ENCODE measurements at places on chromosomes 1 and 21.

DNA sequence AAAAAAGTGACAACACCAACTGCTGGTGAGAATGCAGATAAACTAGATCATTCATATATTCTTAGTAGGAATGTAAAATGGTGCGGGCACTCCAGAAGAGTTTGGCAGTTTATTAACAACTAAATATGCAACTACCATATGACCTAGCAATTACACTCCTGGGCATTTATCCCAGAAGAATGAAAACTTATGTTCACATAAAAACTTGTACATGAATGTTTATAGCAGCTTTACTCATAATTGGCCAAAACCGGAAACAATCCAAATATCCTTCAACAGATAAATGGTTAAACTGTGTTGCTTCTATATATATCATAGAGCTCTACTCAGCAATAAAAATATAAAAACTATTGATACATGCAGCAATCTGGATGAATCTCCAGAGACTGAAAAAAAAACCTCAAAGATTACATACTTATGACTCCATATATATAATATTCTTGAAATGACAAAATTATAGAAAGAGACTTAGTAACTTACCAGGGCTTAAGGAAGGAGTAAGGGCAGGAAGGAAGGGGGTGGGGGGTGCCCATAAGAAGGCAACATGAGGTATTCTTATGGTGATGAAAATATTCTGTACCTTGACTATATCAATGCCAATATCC is 99.9 kb downstream of the KCNH1 start:
- DNase-seq = no peak

- no peak for DNase-seq
These were observed 8.9 kb downstream of the RER1 start for GRCh38 chr1:2400576-2400909.

DNA sequence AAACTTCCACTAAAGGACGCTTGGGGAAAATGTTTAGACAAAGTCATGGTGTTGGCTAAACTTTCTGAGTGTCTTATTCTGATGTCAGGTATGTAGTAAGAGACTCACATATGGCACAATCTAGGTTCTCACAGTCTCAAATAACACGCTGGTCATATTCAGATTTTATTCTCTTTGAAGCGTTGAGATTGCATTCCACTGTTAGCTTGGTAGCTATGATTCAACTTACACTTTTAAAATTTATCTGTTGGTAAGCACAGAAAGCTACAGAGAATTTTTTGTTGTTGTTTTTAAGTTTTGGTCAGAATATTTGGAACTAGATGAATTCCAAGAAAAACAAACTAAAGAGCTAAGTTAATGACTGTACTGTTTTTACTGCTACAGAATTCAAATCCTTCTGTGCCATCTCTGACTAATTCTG is 126.7 kb downstream of the PRRX1 start:
- no peak for DNase-seq

- no peak for DNase-seq
These were observed 1.4 kb downstream of the EVA1C start for GRCh38 chr21:32413697-32414578.

DNA sequence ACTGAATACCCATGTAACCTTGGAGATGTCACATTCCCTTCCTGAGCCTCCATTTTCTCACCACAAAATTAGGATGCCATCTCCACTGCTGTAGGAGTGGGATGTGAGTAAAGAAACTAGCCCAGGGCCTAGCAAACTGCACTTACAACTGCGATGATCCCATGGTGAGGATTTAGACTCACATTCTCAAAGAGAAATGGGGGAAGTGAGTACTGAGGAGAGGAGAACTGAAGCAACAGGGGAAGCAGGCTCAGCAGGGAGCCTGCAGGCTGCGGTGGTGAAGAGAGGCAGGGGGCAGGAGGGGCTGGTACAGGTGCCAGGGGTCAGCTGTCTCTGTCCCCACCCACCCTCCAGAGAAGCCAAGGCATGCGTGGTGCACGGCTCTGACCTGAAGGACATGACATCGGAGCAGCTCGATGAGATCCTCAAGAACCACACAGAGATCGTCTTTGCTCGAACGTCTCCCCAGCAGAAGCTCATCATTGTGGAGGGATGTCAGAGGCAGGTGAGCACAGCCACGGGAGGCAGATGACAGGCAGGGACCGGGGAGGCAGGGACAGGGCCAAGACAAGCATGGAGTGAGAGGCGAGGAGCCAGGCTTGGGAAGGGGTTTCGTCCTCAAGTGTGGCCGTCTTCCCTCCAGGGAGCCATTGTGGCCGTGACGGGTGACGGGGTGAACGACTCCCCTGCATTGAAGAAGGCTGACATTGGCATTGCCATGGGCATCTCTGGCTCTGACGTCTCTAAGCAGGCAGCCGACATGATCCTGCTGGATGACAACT is 16.4 kb upstream of the ATP1A4 start:
- no peak for DNase-seq

GRCh38 chr1:230123280-230124185 is 56.5 kb downstream of the GALNT2 start:
- no peak for DNase-seq

- DNase-seq = no peak
These were observed 46.8 kb upstream of the TARDBP start for GRCh38 chr1:10965546-10966226.

DNA sequence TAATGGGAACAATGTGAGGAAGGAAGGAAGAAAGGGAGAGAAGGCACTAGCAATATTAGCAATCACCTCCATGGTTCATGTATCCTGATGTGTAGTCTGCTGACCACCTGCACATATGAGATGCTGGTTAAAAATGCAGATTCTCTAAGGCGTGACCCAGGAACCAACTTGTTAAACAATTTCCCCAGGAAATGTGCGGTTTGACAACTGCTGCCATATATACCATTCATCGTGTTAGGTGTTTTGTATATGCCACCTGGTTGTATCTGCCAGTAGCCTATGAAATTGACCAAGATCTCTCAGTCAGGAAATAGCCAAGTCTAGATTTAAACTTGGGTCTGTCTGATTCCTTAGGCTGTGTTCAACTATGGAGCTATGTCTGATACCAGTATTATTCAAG is 4.1 kb downstream of the SEMA4A start:
- DNase-seq = no peak

GRCh38 chr1:187474336-187474735 is 645.6 kb downstream of the PLA2G4A start:
- DNase-seq = no peak

DNA sequence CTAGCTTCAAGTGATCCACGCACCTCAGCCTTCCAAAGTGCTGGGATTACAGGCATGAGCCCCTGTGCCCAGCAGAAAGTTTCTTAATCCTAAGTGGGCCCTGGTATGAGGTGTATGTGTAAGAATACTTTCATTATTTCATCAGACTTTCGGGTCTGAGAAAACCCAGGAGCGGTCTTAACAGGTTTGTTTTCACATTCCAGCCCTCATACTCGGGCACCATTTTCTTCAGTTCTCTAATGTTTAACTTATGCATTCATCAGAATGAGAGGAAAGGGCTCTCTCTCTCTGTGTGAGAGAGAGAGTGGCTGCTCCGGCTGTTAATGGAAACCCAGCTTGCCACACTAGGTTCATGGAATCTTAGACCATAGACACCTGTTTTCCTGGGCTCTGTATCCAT is 4.2 kb upstream of the PADI1 start:
- no peak for DNase-seq

Measured in activated naive CD8-positive, alpha-beta T cell treated with anti-CD3 and anti-CD28 coated beads, Interleukin-2, amount 50 U/mL, for 16 hours (primary cell).